CD8-positive, alpha-beta memory T cell (primary cell): ENCODE measurements at places on chromosomes 6 and 20. TPM values are rescaled to one million over a fixed set of nuclear protein-coding genes. Genes with fewer than 3 reads are reported as not detected.

DNA sequence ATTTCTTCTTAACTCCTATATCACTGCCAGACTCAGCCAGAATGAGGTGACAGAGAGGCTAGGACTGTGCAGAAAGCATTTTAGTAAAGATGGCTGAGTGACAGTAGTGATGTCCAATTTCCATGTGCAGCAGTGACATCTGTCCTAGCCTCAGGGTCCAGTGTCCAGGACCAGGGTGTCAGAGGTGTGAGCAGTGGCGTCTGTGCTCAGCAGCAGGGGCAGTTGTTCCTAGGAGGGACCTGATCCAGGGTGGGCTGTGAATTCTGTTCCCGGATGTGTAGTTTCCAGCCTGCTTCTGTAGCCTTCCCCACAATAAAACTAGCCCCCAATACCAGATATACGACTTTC lies 6.0 kb downstream of the HLA-B start:
- no peak for DNase-seq

DNA sequence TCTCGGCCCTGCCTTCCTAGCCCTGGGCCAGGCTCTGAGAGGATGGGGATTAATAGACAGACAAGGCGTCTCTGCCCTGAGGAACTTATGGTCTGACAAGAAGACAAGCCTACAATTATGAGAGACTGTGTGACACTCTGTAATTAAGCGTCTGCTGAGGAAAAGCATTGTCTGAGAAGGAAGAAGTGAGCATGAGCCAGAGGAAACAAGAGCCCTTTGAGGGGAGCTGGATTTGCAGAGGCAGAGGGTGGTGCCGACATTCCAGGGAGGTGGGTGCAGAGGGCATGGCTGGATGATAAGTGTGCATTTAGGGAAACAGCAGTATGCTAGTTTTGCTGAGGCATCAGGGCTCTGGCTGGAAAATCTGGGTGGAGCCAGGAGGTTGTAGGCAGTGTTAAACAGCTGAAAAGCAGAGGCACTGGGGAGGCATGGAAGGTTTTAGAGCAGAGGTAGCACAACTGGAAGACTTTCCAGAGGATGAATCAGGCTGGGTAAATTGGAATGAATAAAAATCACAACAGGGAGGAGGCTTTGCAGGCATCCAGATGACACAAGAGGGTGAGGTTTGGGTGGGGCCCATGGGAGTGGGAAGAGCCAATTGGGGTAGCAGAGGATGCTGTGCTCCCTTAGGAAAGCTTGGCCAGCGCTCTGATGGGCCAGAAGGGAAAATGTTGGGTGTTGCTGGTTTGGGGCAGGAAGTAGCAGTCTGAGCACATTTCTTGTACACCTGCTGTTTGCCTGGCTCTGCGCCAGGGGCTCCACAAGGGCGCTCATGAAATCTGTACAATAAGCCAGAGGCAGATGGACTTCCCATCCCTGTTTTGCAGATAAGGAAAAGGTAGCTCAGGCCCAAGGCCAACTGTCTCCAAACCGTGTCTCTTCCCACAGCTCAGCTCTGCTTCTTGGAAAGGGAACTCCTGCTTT lies 74.0 kb upstream of the MYL9 start:
- peak; percentile 25 for DNase-seq

- no peak for DNase-seq
Measured at GRCh38 chr6:6723921-6724538, 135.5 kb downstream of the LY86 start.

GRCh38 chr6:95614094-95614493 lies 36.8 kb downstream of the MANEA start:
- no peak for DNase-seq

DNA sequence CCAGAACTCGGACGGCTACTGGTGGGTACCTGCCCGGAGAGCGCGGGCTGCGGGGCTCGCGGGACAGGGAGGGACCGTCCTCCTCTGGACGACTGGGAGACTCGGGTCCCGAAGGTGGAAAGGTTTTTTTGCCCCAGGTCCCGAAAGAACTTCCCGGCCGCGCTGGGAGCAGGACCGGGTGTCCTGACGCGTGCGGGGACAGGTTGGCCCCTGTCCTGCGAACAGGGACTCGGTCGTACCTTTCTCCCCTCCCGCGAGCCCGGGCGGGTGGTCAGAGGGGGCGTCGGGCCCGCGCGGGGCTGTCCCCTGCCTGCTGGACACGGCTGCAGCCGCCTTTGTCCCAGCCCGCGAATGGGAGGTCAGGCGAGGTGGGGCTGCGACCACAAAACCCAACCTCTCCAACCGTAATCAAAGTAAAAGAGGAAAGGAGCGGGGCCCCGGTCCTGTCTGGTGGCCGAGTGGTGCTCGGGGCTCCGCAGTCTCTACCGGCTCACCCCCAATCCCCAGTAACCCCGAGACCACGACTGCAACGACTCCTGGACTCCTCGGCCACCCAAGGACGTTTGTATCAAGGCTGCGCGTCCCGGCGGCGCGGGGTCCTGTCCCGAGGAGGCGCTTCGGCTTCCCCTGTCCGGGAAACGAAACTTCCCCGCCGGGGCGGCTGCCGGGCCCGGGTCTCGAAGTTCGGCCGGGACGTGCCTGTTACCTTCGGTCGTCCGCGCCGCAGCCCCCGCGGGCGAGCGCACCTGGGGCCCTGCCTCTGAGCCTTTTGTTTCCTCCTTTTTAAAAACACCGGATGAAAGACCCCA lies 798 bp downstream of the DSP start:
- DNase-seq = no peak

DNA sequence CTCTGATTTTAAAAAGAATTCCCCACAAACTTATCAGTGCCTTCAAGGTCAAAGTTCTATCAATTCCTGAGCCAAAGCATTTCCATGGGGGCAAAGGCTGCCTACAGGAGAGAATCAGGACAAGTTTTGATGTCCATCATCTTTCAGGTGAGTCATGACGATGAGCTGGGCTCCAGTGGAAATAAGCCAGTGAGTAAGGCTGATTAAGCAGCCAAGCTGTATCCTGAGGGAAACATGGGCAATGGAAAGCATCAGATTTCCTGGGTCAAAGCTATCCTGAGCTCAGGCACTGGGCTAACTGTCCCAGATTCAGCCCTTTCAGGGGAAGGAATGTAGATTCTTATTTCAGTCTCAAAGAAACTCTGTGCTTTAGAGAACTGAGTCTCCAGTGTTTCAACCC lies 377.4 kb downstream of the CD109 start:
- DNase-seq = no peak

IL17A gene
- 0.51 TPM for total RNA-seq

SPAG4 gene
- total RNA-seq = 2.1 TPM

TBPL1 gene
- total RNA-seq = 52.8 TPM

C20orf202 gene
- not detected for total RNA-seq

WFDC12 gene
- total RNA-seq = not detected

DCDC2 gene
- not detected for total RNA-seq

ELOVL2 gene
- total RNA-seq = not detected
